Activated T-helper 1 cell treated with Interleukin-2 at 50 U/mL for 16 hours (primary cell): ENCODE measurements at places on chromosomes 4 and X.

DNA sequence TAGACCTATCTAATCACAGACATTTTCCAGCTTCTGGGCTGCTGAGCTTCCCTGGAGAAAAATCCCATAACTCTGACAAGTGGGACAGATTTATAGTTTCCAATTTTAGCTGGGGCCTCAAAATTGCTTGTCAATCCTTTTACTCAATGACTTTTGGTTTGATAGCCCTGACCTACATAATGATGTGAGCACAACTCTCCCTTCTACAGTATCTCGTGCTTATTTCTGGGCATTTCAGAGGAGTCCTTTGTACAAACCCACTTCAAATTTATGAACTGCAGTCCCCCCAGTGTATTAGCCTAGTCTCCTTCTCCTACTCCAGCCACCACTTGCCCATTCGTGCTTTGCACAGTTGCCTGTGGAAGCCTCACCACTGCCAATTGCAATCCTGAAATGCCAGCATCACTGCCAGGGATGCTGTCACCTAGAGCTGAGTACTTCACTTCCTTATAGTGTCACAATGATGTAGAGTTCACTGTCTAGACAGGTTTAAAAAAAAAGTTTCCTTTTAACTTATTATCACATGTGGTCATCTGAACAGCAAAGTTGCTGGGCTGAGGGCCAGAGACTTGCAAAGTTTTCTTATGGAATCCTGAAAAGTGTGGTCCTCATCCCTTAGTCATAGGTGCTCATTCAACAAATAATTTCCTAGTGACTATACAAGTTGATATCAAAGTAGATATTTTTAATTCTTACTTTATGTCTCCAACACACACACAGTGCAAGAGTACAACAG lies 21.2 kb downstream of the TRAM1L1 start:
- no peak for DNase-seq

DNA sequence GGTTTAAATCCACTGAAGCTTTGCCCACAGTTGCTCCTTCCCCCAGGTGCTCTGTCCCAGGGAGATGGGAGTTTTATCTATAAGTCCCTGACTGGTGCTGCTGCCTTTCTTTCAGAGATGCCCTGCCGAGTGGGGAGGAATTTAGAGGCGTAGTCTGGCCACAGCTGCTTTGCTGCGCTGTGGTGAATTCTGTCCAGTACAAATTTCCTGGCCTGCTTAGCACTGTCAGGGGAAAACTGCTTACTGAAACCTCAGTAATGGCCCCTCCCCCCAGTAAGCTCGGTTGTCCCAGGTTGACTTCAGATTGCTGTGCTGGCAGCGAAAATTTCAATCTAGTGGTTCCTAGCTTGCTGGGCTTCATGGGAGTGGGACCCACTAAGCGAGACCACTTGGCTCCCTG lies 40.1 kb downstream of the UGT2B17 start:
- no peak for DNase-seq

GRCh38 chrX:1336948-1337779 lies 579 bp downstream of the IL3RA start:
- no peak for DNase-seq

DNA sequence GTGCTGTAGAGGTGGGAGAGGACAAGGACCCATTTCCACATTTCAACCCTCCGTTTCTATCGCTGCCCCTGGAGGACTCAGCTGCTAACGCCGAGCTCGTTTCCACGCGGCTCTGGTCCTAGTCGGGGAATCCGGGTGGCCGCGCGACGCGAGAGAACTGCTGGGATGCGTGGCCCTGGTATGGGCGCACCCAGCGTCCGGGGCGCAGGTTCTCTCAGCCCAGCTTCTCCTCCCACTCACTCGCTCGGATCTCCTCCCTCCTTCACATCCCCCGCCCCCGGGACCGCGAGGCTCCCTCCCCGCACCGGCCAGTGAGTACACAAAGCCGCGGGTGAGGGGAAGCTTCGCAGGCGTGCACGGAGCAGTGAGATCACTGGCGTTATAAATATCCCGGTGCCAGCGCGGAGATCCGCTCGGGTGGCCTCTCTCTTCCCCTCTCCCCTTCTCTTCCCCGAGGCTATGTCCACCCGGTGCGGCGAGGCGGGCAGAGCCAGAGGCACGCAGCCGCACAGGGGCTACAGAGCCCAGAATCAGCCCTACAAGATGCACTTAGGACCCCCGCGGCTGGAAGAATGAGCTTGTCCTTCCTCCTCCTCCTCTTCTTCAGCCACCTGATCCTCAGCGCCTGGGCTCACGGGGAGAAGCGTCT lies at the start of gene FGF5:
Gene FGF5, plus strand, starts transcription at position 412 of the 649 bp plus-strand sequence. Its CDS starts 161 bp downstream, at position 573.
- DNase-seq = no peak

GRCh38 chr4:22573198-22573597 lies 57.3 kb upstream of the ADGRA3 start:
- no peak for DNase-seq

- DNase-seq = no peak
Observed at GRCh38 chrX:11398785-11399184, 105.6 kb downstream of the AMELX start.
